Stimulated activated CD8-positive, alpha-beta memory T cell treated with anti-CD3 and anti-CD28 coated beads, Interleukin-7, amount 100 ng/mL, for 24 hours (primary cell): ENCODE measurements at places on chromosomes 12 and 14.

DNA sequence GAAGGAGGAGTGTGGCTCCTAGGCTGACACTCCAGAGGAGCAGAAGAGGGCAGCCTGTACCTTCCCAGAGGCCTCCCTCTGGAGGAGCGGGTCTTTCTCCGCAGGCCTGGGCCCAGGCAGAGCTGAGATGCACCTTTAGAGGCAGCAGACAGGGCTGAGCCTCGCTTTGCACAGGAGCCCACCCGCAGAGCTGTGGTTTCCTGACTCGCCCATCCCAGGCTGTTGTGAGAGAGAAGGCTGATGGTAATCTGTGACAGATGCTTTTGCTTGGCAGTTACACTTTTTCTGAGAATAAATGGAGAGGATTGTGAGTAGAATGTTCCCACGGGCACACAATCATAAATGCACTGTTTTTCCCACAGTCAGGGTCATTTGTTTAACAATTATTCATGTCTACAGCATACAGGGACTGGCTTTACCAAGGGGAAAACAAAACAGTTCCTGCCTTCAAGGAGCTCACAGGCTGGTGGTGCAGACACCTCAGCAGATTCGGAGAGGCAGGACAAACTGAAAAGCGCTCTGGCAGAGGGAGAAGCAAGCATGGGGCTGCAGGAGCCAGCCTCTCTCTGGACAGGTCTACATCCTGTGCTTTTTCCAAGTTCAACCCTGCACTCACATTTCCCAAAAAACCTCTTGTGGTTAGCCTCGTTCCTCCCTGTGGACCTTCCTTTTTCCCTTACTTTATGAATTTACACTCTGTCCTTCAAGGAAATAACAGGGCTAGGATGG lies 13.9 kb downstream of the EVL start:
- peak; percentile 59 for DNase-seq

DNA sequence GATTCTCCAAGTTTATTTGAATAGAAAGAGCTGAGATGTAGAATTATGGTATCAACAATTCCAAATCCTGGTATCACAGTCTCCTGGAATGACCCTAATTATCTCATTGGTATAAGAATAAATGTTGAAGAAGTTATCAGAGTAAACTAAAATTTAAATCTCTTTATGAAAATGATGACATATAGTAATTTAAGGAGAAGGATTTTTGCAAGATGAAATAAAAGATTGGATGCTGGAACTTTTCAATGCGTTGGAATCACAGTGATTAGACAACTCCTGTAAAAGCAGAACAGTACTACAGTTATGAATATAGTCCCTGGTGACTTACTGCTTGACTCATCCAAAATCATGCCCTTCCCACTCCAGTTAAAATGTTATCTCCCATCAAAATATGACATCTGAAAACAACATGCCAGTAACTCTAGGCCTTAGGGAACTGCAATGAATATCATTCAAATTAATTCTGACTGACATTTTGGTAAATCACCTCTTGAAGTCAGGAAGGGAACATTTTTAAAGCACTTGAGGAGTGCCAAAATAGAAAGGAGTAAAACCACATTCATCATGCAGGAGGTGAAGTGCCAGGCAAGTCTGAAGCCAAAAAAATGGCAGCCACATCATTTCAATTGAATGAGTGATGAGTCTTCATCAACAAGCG lies 197.8 kb upstream of the PRKD1 start:
- no peak for DNase-seq

DNA sequence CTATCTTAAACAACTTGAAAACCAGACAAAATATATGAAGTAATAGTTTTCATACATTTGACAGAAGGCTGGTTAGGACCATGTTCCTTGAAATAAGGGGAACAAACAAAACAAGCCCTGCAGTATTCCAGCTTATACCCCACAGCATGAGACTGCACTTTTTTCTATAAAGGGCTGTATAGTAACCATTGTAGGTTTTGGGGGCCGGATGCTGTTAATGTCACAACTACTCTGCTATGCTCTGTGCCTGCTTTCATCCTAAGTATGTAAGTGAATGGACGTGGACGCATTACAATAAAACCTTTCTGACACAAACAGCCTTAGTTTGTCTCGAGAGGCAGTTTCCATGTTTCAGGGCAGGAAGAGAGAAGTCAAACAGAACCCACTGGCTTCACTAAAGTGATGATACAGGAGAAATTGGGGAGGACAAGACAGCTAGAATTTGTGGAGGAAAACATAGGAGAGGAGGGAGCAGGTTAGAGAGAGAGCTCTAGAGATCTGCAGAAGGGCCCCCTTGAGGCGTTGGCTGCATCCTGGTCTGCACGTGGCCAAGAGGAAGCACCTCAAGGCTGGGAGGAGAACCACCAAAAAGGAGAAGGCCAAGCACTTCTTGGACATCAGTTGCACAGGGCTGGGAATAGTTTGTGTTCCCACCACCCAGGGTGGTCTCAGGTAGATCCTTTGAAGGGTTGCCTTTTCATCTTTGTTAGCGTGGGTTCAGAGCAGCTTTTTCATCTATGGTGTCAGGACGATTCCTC lies 63.7 kb downstream of the TRAF3 start:
- DNase-seq: no peak

GRCh38 chr12:119288576-119288975 lies 46.0 kb upstream of the CCDC60 start:
- DNase-seq: no peak

- no peak for DNase-seq
These were observed 15.7 kb downstream of the MUCL1 start for GRCh38 chr12:54870048-54870447.

DNA sequence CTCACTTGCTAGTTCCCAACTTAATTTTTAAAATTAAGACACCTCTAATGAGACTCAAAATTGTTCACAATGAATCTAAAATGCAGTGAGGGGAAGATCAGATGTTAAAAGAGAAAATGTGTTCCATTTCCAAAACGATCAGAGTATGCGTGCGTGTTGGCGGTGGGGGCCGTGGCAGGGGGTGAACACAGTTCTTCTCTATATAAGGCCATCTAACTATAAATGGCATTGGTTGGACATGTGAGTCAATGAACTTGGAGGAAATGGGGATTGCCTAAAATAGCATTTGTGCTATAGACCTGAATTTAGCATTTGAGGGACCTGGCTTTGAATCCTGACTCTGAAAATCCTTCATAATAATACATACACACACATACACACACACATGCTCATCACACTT lies 149.4 kb downstream of the FOXN3 start:
- no peak for DNase-seq

DNA sequence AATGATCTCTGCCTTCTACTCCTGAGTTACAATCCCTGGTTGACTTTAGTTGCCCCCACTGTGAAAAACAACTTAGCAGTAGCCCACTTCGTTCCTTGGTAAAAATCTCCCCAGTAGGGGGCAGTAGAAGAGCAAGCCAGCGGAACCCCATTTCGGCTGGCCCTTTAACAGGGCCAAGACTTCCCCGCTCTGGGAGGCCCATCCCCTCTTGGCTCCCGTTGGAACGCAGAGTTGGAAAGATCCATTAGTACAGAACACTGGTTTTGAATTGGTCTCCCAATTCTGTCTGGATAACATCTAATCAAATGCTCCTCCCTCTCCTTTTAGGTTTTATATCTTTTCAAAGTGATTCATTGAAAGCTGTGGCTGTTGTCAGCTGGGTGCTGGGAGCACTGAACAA lies 1133.3 kb downstream of the BCL11B start:
- DNase-seq: no peak

- peak; percentile 1 for DNase-seq
These were observed 711 bp downstream of the SBNO1 start for GRCh38 chr12:123363740-123364531.

DNA sequence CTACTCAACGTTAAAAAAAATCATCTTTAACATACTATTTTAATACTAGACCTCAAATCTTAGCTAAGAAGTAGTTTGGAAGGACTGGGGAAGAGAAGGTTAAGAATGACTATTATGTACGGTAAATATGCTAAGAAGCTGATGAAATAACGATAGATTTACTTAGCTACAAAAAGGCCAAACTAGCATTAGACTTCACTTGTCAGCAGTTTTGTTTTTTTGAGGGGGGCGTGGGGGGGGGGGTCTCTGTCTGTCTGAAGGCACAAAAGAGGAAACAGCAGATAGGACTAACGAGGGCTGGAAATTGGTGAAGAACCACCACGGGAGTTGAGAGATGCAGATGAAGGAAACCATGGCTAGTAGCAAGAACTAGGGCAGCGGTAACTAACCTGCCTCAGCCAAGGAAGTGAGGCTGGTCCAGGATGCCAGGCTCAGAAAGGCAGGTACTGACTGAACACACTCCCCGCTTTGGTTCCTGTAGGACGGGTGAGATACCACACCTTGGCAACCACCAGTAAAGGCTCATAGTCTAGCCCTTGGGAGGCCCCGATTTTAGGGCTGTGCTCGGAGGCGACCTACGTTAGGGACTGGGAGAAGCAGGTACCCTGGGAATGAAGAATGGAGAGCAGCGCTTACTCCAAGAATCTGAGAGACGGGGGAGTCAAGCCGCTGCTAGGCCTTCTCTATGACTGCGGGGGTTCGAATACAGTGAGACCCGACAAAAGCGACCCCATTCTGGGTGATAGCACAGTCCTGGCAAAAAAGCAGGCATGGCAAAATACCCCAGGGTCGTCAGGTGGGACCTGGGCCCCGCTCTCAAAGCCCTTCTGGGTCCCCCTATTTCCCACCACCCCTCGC lies 675 bp downstream of the NEDD8 start:
- no peak for DNase-seq
